Mesendoderm (in vitro differentiated cells): ENCODE measurements at places on chromosomes 3 and 15.
A peak's percentile ranks its signal among the peaks of the same experiment; 100 is the strongest.

GRCh38 chr3:5197022-5197421, 9.5 kb downstream of the EDEM1 start:
- no peaks in the 10 kb centered on the region for H3K27me3 ChIP-seq
- no peak for DNase-seq
- H3K27ac ChIP-seq = peak overlapping the region; percentile 3
- no peak overlapping the region for H3K4me3 ChIP-seq
- peaks cover 2% of the 10 kb centered on the region for H3K4me1 ChIP-seq

DNA sequence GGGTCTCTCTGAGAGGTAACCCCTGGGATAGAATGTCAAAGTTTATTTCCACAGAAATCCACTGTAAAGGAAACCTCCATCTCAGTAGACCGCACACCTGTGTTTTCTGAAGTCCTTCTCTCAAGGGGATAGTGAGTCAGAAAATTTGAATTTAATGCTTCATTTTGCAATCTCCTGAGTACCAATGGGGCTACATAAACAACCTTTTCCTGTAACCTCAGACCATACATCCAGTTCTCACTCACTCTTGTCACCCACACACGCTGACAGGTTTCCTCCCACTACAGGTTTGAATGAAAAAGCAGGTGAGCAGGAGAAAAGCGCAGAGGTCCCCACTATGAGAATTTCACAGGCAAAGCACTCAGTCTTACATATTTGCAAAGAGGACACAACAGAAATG, 165.3 kb upstream of the MCTP2 start:
- H3K36me3 ChIP-seq = no peaks in the 10 kb centered on the region
- H3K27ac ChIP-seq = no peak overlapping the region
- no peak for DNase-seq
- H3K27me3 ChIP-seq = no peaks in the 10 kb centered on the region
- H3K4me3 ChIP-seq = no peak overlapping the region

GRCh38 chr15:32669896-32670611, 28.5 kb downstream of the SCG5 start:
- no peak overlapping the region for H3K4me3 ChIP-seq
- H3K27ac ChIP-seq = no peak overlapping the region
- DNase-seq = peak; percentile 83
- no peaks in the 10 kb centered on the region for H3K27me3 ChIP-seq

DNA sequence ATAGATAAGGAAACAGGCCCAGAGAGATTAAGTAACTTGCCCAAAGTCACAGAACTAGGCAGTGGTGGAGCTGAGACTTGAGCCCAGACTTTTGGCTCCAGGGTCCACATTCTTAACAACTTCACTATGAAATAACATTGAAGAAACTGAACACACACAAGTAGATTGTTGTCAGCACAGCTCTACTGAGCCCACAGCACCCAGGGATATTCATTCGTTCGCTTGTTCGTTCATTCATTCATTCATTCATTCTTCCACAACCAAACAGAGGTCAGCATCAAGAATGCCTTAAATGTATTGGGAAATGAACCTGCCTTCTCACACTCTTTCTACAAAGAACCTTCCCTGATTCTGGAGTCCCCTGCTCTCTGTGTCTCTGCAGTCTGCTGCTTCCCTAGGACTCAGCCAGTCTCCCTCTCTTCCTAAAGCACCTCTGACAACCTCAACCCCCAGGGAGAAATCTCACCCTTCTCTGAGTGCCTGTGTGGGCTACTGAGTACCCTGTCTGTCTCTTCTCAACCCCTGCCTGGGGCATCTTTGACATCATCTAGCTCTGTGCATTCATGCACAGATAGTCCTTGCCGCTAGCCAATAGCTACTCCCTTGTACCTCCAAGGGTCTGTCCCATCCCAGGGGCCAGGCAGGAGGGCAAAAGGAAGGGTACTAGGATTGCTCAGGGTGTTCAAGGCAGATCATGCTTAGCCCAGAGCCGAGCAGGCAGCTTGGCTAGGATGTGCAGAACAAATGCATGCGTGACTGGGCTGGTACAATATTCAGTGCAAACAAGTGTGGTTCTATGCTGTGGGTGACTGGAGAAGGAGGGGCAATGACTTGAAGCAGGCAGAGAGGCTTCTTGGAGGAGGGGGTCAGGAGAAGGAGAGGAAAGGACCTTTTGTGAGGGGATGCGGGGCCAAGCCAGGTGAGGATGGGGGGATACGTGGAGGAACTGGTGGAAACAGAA, 3.4 kb downstream of the LINGO1 start:
- H3K4me1 ChIP-seq = peaks cover 8% of the 10 kb centered on the region
- H3K36me3 ChIP-seq = no peaks in the 10 kb centered on the region
- no peak overlapping the region for H3K4me3 ChIP-seq
- H3K27me3 ChIP-seq = peaks cover 6% of the 10 kb centered on the region
- no peak for DNase-seq

DNA sequence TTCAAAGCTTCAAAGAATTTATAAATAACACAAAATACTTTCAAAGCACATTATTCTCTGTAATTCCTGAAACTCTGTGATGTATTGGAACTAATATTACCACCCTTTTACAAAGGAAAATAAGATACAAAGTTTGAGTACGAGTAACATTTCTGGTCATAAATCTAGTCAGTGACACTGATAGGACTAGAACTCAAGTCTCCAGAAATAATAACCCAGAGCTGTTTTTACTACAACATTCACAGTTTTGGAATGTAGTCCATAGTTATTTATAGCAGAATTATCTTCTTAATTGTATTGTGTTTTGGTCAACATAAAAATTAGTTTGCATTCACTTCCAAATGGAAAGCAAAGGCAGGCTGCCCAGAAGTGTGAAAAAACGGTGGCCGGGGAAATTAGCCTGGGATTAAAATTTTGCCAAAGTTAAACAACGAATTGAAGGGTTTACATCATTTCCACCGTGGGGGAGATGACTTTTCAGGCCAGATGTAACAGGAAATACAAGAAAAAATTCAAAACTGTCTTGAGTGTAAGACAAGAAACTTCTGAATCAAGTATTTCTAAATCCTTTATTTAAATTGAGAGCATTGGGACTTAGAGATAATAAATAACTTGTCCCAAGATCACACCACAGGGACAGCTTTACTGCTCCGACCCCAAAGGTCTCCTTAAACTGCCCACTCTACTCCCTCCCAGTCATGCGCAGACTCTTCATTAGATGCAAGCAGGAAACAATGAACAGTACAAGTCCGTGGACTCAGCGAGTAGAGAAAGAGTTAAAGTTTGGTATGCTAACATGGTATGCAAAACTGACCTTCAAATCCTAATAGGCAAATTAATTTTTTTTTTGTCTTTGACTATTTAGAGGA, 74.3 kb upstream of the VGLL4 start:
- no peak overlapping the region for H3K27ac ChIP-seq
- no peak overlapping the region for H3K4me3 ChIP-seq
- no peaks in the 10 kb centered on the region for H3K27me3 ChIP-seq
- DNase-seq = no peak

DNA sequence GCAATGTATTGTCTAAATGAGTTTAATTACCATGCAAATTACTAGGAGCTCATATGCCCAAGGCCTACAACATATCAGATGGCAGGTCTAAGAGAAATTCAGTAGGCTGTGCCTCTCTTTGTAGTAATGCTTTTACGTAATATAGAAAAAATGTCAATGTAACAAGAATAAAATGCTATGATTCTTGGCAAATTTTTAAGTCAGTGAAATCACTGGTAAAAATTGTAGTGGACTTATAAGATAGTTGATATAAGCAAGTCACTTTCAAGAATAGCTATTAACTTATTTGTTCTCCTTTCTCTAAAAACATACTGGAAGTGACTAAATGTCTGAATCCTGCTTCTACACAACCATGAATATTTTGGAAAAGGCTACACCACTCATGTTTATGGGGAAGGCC, 707.8 kb downstream of the TUSC7 start:
- H3K4me1 ChIP-seq = no peaks in the 10 kb centered on the region
- H3K4me3 ChIP-seq = no peak overlapping the region
- H3K27ac ChIP-seq = no peak overlapping the region
- no peak for DNase-seq

DNA sequence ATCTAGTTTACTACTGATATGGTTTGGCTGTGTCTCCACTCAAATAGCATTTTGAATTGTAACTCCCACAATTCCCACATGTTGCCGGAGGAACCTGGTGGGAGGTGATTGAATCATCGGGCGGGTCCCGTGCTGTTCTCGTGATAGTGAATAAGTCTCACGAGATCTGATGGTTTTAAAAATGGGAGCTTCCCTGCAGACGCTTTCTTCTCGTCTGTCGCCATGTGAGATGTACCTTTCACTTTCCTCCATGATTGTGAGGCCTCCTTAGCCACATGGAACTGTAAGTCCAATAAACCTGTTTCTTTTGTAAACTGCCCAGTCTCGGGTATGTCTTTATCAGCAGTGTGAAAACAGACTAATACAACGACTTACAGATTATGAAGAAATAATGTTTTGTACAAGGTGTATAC, 35.6 kb upstream of the PYDC2 start:
- no peak for DNase-seq
- H3K27ac ChIP-seq = no peak overlapping the region
- no peak overlapping the region for H3K4me3 ChIP-seq

DNA sequence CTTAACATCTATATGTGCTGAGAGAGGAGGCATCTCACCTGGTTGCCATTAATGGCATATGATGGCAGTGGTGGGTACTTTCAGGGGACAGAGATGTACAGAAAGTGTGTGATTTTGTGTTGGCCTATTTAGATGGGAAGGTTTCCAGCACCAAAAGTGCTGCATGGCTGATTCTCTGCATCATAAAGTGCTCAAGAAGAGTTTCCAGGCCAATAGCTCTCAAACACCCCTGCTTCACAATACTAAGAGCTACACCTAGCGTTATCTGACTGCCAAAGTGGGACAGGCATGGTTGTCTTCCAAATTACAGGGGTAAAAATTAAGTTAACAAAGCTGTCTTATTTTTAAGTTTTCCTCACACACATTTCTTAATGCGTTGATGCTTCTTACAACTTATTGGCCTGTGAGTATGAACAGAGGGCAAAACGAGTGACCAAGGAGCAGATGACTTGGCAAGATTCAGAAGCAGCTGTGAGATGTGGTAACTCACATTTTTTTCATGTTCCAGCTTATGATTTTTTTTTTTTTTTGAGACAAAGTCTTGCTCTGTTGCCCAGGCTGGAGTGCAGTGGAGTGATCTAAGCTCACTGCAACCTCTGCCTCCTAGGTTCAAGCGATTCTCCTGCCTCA, 41.4 kb upstream of the VEPH1 start:
- no peak for DNase-seq
- no peaks in the 10 kb centered on the region for H3K27me3 ChIP-seq
- H3K27ac ChIP-seq = no peak overlapping the region

- DNase-seq = peak; percentile 92
- peak overlapping the region; percentile 94 for H3K27ac ChIP-seq
- no peaks in the 10 kb centered on the region for H3K27me3 ChIP-seq
- peaks cover 18% of the 10 kb centered on the region for H3K4me1 ChIP-seq
These were observed 13.0 kb upstream of the CACNA2D2 start for GRCh38 chr3:50516440-50516871.

GRCh38 chr15:59186501-59186900, 20.1 kb upstream of the LDHAL6B start:
- H3K4me3 ChIP-seq = no peak overlapping the region
- no peak for DNase-seq
- H3K27ac ChIP-seq = no peak overlapping the region
- H3K27me3 ChIP-seq = no peaks in the 10 kb centered on the region
- no peaks in the 10 kb centered on the region for H3K4me1 ChIP-seq

DNA sequence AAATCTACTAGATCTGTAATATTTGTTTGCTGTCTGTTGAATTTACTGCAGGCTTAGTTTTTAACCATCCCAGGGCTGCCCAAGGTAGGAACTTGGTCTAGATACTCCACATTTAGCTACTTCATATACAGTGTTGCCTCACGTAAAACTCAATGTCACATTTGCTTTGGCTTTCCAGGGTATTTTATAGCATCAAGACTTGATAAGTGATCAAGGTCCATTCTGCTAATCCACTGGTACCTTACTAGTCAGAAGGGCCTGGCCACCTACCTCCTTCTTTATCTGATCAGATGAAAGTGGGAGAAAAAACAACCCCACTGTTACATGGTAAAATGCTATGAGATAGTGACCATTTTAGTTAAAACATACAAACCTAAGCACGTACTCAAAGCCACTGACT, 25.5 kb upstream of the GREM1 start:
- peaks cover 3% of the 10 kb centered on the region for H3K4me1 ChIP-seq
- no peaks in the 10 kb centered on the region for H3K36me3 ChIP-seq
- H3K27ac ChIP-seq = no peak overlapping the region
- H3K4me3 ChIP-seq = no peak overlapping the region

GRCh38 chr15:65370885-65371284, 6.9 kb downstream of the IGDCC3 start:
- H3K27ac ChIP-seq = no peak overlapping the region
- H3K27me3 ChIP-seq = no peaks in the 10 kb centered on the region
- peaks cover 2% of the 10 kb centered on the region for H3K36me3 ChIP-seq
- peaks cover 19% of the 10 kb centered on the region for H3K4me1 ChIP-seq
- no peak overlapping the region for H3K4me3 ChIP-seq
- DNase-seq = no peak

DNA sequence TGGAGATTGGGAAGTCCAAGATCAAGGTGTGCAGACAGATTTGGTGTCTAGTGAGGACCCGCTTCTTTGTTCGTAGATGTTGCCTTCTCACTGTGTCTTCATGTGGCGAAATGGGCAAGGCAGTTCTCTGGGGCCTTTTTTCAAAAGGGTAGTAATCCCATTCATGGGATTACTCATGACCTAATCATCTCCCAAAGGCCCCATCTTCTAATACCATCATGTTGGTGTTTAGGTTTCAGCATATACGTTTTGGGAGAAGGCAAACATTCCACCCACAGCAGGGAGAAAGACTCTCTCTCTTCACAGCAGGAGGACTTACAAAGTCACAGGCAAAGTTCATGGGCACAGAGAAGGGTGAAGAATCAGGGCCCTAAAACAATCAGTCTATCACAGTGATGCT, 252.1 kb downstream of the RPLP1 start:
- no peak overlapping the region for H3K27ac ChIP-seq
- no peaks in the 10 kb centered on the region for H3K27me3 ChIP-seq
- no peak overlapping the region for H3K4me3 ChIP-seq
- DNase-seq = no peak
- no peaks in the 10 kb centered on the region for H3K4me1 ChIP-seq

DNA sequence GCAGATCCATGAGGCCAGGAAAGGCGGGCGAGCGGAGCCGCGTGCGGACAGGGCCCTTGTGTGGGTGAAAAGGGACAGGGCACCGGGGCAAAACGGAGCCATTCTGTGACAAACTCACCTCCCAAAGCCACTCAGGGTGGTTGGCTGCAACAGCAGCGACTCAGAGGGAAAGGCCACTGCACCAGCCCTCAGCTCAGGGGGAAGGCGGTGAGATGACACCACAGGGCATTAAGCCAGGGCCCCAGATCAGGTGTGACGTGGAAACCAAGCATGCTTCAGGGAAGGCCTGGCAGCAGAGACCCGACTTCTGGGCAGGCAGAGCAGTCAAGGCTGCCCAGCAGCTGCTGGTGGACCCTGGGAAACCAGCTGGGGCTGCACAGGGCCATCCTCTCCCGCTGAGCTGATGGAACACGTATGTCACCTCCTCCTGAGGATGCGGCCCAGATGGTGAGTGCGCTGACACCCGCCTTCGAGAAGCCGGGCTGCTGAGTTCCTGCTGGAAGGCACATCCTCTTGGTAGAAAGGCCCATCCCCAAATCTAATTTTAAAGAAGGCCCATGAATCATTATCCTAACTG, 82.3 kb downstream of the CHSY1 start:
- H3K27ac ChIP-seq = no peak overlapping the region
- no peak overlapping the region for H3K4me3 ChIP-seq
- H3K4me1 ChIP-seq = no peaks in the 10 kb centered on the region

- no peaks in the 10 kb centered on the region for H3K27me3 ChIP-seq
- H3K27ac ChIP-seq = no peak overlapping the region
- DNase-seq = no peak
- no peaks in the 10 kb centered on the region for H3K4me1 ChIP-seq
- H3K36me3 ChIP-seq = no peaks in the 10 kb centered on the region
These were observed 48.5 kb downstream of the USP13 start for GRCh38 chr3:179701176-179701827.
